ENCODE measurements at places on chromosomes 5 and 9.

GRCh38 chr9:121204121-121204520, 2.5 kb upstream of the RAB14 start:
- DNase-seq, result no peak

DNA sequence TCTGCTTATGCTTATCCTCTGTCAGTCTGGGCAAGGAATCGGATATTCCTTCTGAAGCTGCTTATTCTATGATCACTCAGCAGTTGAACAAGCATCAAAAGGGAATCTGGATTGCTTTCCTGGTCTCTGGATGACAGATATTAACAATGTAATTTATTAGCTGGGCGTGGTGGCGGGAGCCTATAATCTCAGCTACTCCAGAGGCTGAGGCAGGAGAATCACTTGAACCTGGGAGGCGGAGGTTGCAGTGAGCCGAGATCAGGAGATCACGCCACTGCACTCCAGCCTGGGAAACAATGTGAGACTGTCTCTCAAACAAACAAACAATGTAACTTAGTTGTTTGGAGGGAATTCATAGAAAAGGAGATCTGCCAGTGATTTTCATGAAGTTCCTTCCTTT, 45.4 kb downstream of the DMRT1 start:
- no peak for DNase-seq

DNA sequence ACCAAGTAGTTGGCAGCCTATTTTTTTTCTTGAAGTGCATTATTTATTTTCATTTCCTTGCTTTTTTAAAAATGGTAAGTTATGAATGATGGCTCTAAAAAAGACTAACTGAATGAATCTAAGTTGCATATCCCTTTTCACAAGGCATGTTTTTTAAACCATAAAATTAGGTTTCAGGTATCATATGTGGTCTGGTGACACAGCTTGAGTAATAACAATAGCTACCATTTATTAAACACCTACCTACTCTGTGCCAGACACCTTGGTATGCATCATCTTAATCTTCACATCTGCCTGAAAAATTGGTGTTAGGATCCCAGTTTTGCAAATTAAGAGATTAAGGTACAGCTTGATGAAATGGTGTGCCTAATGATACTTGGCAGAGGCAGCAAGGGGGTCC, 4.3 kb upstream of the GABBR2 start:
- DNase-seq, result no peak

GRCh38 chr9:17116400-17116837, 18.4 kb upstream of the CNTLN start:
- no peak for DNase-seq

GRCh38 chr5:137037848-137038247, 461.3 kb downstream of the SPOCK1 start:
- DNase-seq, result no peak

- DNase-seq, result no peak
Measured at GRCh38 chr9:128153947-128154695, 4.9 kb downstream of the LCN2 start.

- no peak for DNase-seq
Measured at GRCh38 chr9:93686880-93687236, 110.5 kb downstream of the PHF2 start.

GRCh38 chr5:111859031-111859430, 102.0 kb upstream of the NREP start:
- peak; percentile 15 for DNase-seq

DNA sequence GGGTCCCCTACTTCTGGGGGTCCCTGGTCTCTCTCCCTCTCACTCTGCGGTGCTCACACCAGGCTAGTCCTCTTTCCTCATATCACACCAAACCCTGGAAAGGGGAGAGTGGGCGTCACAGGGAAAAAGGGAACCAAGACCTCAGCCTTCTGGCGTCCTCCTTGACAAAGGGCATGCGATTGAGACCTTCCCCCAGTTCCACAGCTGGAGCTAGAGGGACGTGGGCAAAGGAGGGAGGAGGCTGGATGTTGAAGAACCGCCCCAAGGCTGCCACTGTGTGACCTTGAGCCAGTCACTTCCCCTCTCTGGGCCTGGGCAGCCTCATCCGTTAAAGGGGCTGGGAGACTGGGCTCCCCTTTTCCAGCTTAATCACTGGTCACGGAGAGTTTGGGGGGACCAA, 18.5 kb upstream of the TOR2A start:
- no peak for DNase-seq

- DNase-seq, result no peak
Measured at GRCh38 chr5:116436674-116437350, 137.8 kb downstream of the SEMA6A start.

- DNase-seq, result peak; percentile 53
Measured at GRCh38 chr5:38994324-38994927, 79.8 kb downstream of the RICTOR start.

GRCh38 chr5:142248853-142249462, 75.9 kb downstream of the SPRY4 start:
- DNase-seq, result peak; percentile 70

- DNase-seq, result no peak
Measured at GRCh38 chr9:111034898-111035539, 3.3 kb downstream of the LPAR1 start.

- no peak for DNase-seq
Measured at GRCh38 chr9:24071716-24072115, 245.7 kb upstream of the ELAVL2 start.

DNA sequence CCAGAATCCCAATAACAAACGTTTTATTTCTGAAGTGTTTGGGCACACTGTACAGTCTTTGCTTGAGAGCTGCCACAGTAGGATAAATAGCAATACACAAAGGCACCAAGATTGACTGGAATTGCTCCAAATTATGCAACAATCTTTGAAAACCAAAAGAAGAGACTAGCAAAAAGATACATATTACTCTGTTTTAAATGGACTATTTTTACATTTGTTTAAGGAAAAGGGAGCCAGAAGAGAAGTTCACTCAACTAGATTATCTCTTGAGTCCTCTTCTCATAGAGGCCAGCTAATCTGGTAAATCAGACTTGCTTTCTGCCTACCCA, 385.0 kb upstream of the SLC30A5 start:
- DNase-seq, result no peak

DNA sequence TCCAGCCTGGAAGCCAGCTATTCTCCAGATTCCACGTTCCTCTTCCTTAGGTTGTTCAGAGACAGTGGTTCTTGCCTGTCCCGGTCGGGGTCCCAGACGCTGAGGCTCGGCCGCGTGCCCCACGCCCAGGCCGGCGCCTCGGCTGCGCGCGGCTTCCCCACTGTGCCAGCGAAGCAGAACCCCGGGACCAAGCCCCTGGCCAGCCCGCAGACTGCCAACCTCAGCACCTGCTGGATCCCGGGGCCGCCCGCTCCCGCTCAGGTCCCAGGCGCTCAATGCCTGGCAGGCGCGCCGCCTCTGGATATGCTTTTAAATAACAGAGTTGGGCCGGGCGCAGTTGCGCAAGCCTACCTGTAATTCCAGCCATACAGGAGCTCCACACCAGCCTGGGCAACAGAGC, 195.5 kb downstream of the MAN2A1 start:
- DNase-seq, result no peak

GRCh38 chr9:110575169-110575568, 4.4 kb downstream of the SVEP1 start:
- DNase-seq, result peak; percentile 9

DNA sequence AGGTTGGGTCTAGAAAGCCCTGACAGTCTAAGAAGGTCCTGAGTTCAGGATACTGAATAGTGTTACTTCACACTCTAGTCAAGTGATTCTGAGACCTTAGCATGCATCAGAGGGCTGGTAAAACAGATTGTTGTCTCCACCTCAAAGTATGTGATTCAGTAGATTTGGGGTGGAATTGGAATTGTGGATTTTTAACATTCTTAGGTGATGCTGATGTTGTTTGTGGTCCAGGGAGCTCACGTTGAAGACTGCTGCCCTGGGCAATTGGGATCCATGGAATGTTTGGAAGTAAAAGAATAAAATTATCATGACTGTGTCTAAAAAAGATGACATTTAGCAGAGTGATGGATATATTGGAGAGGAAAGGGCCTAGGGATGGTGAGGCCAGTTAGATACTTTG, 75.6 kb downstream of the VCAN start:
- no peak for DNase-seq

- no peak for DNase-seq
Measured at GRCh38 chr5:97089149-97089801, 53.1 kb downstream of the LIX1 start.

DNA sequence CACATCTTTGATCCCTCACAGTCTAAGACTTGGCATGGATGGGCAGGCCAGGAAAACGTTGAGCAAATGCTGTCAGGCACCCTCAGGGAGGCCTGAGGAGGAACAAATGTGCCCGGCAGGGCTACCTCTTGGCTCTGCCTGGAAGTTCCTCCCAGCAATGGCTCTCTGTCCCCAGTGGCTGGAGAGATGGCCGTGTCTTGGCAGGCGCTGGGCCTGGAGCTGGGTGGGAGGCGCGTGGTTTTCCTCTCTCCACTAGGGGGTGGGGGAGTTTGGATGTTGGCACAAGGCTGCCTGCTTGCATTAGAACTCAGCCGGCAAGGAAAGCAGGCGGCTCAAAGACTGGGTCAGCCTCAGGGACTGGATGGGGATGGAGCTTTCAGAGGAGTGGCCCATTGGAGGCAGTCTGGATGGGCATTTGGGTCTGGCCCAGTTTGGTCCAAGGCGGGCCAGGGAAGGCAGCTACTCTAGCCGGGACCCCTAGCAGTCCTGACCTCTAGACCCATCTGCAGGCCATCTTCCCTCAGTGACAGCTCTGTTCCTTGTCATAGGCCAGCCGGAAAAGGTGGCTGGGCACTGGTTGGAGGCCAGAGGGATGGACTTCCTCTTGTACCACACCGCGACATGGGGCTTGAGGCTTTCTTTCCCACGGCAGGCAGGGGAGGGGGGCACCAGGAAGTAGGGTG, 68.2 kb upstream of the STC2 start:
- DNase-seq, result peak; percentile 35

GRCh38 chr5:134314443-134314842, 52.5 kb downstream of the CDKL3 start:
- DNase-seq, result no peak

- DNase-seq, result no peak
Measured at GRCh38 chr9:132826621-132827365, 51.3 kb downstream of the AK8 start.

DNA sequence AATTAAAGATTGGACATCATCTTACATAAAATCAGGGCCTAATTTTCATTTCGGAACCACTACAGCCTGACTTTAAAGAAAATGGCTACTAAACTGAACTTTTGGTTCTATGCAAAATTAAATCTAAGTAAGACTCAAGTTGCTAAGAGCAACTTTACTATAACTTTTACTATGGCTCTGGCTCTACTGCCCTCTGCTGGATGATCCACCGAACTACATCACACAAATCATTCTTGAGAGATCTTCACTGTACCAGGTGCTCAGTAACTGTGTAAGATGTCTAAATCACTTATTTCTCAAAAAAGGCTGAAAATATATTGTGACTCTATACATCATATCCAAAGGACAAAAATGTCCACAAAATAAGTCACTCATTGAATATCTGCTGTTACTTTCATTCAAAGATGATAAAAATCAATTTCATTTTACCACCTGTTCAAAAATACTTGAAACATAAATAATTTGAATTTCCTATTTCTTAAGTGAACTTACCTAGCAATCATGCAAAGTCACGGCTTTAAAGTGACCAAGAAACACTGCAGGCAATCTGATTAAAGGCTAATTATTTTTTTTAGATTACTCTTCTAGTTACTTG, 13.5 kb downstream of the MOCS2 start:
- DNase-seq, result peak; percentile 53

GRCh38 chr9:15298362-15298761, 8.7 kb downstream of the TTC39B start:
- DNase-seq, result no peak

GRCh38 chr9:98990181-98990870, 46.6 kb downstream of the COL15A1 start:
- DNase-seq, result no peak
